Neural crest cell (in vitro differentiated cells): ENCODE measurements at places on chromosomes 2 and 18. TPM values are rescaled to one million over a fixed set of nuclear protein-coding genes. Genes with fewer than 3 reads are reported as not detected.

The SDC1 gene
- total RNA-seq, result 81.0 and 85.4 TPM in 2 replicates

The SF3B1 gene
- 323 and 326 TPM in 2 replicates for total RNA-seq

The ONECUT2 gene
- 8.2 and 10.8 TPM in 2 replicates for total RNA-seq

The DPYSL5 gene
- total RNA-seq, result 201 and 203 TPM in 2 replicates

The CHRNA1 gene
- 0.14 TPM in 1 of 2 replicates, not detected in the other for total RNA-seq

The RNU2-63P gene
- total RNA-seq, result 24.6 and 25.1 TPM in 2 replicates

The HES6 gene
- 143 and 152 TPM in 2 replicates for total RNA-seq

The ARHGAP15 gene
- 2.8 and 3.2 TPM in 2 replicates for total RNA-seq

The C2orf78 gene
- not detected in 2 replicates for total RNA-seq

The RAB6D gene
- total RNA-seq, result 0.42 and 0.52 TPM in 2 replicates

The ATP6V1B1 gene
- total RNA-seq, result 4.3 and 4.6 TPM in 2 replicates

The FER1L5 gene
- total RNA-seq, result 0.57 and 0.89 TPM in 2 replicates

The TDRD15 gene
- total RNA-seq, result not detected in 2 replicates

The NGEF gene
- total RNA-seq, result 0.96 and 1.5 TPM in 2 replicates

The ALLC gene
- not detected in 2 replicates for total RNA-seq

The MCM6 gene
- total RNA-seq, result 118 and 125 TPM in 2 replicates

The KCNE4 gene
- total RNA-seq, result 0.09 TPM in 1 of 2 replicates, not detected in the other

The EN1 gene
- total RNA-seq, result 12.6 and 13.9 TPM in 2 replicates

The ACVR1C gene
- total RNA-seq, result 0.09 and 0.26 TPM in 2 replicates

The SLC35G4 gene
- not detected in 2 replicates for total RNA-seq
